ENCODE measurements at places on chromosomes 2 and 18.

DNA sequence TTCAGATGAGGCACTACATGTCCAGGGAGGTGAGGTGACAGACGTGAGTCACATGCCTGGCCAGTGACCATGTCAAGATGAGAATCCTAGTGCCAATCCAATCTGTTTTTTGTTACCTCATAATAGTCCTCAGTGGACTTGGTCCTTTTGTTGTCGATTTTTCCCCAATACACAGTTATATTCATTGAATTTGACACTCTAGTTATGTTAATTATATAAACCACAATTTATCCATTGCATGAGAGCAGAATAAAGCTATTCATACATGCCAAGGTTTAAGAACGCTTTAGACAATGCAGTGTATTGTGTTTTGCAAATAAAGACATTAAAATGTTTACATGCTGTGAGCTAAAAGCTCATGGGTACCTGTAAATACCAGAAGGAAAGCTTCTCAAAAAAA lies 21.6 kb upstream of the TMEFF2 start:
- no peak for DNase-seq

DNA sequence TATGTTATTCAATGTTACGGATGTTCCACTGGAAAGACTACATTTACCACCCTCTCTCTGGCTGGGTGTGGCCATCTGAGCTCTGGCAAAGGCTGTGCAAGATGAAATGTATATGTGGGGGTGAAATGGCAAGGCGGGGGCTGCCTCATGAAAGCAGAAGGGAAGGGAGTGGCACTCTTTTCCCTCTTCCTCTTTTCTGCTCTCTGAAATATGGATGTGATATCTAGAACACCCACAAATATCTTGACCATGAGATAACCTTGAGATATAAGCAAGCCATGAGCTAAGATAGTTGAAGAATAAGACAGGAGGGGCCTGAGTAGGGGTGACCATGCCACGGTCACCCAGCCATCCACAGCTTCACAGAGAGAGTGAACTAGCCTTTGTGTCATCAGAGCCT lies 367.8 kb upstream of the ID2 start:
- DNase-seq: no peak

- no peak for DNase-seq
These were observed 42.9 kb upstream of the REL start for GRCh38 chr2:60838481-60838880.

DNA sequence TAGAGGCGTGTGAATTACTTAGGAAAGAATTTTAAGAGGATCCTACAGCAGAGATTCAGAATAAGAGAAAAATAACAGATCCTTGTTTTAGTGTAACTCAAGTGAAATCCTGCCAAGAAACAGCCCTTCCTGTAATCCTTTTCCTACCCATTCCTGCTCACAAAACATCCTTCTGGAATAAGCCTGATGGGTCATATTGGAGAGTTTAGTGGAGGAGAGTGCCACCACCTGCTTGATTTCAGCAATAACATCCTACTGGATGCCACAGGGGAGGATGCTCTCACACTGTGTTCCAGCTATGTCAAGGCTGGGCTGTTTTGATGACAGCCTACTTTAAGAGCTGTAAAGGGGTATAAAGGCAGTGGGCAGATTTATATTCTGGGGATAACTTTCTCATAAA lies 54.8 kb upstream of the CCDC178 start:
- no peak for DNase-seq

- DNase-seq: no peak
These were observed 88.0 kb downstream of the TEX51 start for GRCh38 chr2:126986631-126987187.

DNA sequence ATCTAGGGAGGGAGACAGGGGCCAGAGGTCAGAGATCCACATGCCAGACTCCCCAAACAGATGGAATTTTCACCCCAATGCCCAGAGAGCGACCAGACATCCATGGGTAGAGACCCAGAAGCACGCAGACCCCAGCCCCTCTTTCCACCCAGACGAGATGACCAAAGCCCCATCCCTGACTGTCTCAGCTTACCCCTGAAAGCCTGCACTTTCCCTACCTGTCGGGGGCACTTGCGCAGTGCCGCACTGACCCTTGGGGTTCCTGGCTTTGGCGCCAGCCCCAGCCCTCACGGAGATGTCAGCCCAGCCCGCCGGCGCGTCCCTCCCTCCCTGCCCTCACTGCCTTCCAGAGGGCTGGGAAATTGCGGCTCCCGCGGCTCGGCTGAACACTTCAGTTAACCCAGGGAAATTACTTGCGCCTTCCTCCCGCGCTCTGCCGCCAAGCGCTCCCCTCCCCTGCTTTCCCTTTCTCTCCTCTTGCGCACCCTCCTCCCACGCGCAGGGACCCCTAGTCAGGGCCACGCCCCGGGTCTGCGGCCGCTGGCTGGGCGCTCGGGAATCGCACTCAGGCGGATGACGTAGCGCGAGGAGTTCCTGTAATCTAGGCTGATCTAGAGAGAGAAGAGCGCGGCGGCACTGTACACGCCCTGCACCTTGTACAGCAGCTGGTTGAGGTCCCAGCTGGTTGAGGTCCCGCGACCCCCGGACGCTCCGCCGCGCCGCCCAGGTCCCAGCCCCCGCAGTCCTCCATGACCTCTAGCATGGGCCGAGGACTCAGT lies 12.0 kb downstream of the ALPG start:
- DNase-seq: no peak

DNA sequence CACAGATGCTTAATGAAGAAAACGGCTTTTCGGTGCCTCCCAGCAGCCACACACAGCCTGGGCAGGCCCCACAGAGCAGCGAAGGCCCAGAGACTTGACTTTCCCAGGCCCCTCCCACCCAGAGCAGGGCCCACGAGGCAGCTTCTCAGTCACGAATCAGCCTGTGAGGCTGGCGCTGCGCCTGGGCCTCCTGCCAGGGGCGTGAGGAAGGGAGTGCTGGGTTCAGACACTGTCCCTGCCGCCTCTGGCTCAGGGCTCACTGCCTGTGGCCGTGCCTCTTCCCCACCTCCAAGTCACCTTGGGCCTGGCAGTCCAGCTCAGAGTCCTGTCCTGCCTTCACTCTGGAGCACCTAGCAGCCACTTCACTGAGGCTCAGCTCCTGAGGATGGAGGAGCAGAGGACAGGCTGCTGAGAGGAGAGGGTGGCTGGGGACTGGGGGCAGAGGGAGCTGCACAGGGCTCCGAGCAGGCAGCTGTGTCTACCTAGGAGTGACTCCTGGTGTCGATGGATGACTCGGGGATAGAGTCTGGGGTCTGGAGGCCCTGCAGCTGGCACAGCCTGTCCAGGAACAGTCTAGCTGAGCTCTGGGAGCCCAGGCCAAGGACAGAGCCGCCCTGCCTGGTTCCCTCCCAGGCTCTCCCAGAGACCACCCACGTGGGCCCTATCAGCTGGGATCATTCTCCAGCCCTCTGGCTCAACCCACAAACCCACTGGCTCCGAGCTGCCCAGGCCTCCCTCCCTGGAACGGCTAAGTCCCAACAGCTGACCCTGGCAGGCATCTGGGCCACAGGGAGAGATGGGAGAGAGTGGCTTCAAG lies 36.4 kb upstream of the FOSL2 start:
- DNase-seq: no peak

DNA sequence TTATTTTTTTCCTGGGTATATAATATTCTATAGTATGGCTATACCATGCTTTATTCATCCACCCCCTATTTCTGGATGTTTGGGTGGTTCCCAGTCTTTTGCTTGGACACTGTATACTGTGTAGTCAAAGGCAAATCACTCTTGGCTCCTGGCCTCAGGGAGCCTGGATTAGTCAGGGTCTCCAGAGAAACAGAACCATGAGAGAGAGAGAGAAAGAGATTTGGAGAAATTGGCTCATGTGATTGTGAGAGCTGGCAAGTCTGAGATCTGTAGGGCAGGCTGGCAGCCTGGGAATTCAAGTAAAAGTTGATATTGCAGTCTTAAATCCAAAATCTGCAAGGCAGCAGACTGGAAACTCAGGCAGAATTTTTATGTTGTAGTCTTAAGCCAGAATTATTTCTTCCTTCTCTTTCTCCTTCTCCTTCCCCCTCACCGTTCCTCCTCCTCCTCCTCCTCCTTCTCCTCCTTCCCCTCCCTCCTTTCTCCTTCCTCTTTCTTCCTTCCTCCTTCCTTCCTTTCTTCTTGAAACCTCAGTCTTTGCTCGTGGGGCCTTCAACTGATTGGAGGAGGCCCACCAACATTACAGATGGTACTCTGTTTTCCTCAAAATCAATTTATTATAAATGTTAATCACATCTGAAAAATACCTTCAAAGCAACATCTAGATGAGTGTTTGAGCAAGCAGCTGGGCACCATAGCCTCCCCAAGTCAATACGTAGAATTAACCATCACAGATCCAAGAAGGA lies 33.0 kb downstream of the CTIF start:
- DNase-seq: no peak

DNA sequence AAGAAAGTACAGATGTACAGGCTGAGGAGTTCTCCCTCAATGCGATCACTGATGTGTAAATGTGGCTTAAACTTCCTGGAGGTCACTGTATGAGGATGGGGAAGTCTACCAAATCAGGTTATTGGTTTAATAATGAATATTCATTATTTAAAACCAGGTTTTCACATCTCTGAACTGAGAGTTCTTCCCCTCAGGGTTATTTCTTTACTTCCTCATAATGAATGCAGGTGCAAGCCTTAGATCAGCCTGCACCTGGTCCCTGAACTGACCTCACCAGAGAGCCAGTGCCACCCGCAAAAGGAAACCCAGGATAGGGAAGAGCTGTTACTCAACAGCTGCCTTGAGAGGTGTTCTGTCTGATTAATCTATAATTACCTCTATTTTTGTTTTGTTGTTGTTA lies 369.0 kb downstream of the EPHA4 start:
- DNase-seq: no peak

- no peak for DNase-seq
These were observed 51.4 kb downstream of the TTC32 start for GRCh38 chr2:19850056-19851050.

- no peak for DNase-seq
These were observed 6.6 kb downstream of the OTOF start for GRCh38 chr2:26471289-26471688.

- DNase-seq: no peak
These were observed 24.6 kb downstream of the CROCC2 start for GRCh38 chr2:240930631-240931318.

GRCh38 chr2:46375566-46376125 lies 78.4 kb downstream of the EPAS1 start:
- DNase-seq: no peak

GRCh38 chr2:122863532-122863931 lies 1108.1 kb downstream of the TSN start:
- no peak for DNase-seq

DNA sequence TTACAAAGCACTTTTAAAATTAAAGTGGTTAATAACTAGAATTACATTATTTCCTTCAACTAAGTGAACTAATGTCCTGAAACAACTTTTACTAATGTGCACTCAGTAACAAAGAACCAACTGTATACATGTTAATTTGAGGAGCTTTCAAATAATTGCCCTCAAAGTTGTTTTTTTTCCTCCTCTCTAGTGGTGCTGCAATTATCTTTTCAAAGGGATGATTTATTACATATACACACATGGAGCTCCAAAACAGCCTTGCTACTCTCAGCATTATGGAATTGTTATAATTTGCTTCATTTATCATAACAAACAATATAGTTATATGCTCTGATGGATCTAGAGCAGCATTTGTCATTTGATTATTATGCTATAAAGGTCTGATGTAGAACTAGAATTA lies 246.3 kb upstream of the RASGRP3 start:
- DNase-seq: no peak

DNA sequence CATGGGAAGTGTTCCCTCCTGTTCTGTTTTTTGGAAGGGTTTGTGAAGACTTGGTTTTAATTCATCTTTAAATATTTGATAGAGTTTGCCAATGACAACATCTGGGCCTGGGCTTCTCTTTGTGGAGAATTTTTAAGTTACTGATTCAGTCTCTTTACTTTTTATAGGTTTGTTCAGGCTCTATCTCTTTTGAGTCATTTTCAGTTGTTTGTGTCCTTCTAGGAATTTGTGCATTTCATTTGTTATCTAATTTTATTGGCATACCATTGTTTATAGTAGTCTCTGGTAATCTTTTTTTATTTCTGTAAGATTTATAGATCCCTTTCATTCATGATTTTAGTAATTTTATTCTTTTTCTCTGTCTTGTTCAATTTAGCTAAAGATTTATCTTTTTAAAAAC lies 14.6 kb downstream of the SCLY start:
- DNase-seq: no peak

DNA sequence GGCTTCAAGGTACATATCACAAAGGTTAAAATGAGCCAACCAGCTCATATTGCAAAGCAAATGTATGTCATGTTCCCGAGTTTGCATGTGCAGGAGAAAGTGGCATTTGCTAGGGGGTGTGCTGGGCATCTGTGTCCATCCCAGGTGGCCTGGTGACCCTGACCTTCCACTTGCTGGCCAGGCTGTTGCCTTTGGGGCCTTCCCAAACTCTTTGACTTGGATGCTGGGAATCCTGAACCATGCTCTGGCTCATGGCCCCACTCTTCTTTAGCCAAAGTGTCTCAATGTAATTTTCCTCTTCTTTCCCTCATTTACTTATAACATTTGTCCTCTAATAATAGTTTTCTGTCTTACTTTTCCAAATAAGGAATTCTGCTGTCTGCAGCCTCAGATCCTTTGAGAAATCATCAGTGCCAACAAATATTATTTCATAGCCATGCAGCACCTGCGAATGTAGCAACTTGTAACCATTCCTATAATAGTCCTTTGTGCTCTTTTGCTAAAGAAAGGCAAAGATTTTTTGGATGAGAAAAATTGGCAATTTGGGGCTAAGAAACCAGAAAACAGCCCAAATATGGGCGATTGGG lies 64.2 kb downstream of the MTCL1 start:
- no peak for DNase-seq

GRCh38 chr2:36193680-36194079 lies 161.9 kb upstream of the CRIM1 start:
- no peak for DNase-seq

DNA sequence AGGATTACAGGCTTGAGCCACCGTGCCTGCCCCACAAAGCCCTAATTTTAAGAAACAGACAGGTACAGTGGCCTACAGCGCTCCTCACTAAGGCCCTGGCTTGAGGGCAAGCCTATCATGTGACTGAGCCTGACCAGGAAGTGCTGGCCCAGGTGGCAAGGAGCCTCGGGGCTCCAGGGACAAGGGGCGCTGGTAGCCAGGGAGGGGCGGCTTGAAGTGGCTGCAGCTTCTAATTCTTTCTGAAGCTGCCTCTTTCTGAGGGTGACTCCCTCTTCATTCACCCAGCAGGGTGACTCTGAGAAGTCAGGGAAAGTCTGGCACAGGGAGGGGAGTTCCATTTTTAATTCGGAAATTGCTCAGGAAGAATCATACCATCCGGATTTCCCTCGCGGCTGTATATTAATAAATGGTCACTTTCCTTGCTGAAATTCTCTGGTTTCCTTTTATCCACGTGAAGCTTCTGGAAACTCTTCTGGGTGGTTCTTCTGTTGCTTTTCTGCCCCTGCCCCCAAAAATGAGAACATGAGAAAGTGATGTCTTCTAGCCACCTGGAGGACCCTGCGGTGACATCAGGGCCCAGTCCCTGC lies 115.7 kb downstream of the FAM210A start:
- DNase-seq: no peak

DNA sequence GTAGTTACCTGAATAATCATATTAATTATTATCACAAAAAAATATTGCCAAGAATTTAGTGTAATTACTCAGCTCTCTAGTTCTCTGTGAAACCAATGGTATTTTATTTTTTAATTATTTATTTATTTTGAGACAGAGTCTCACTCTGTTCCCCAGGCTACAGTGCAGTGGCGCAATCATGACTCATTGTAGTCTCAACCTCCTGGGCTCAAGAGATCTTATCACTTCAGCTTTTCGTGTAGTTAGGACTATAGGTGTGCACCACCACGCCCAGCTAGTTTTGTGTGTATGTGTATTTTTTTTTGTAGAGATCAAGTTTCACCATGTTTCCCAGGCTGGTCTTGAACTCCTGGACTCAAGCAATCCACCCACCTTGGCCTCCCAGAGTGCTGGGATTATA lies 440.4 kb upstream of the CDH20 start:
- DNase-seq: no peak

Data from activated T-cell treated with anti-CD3 and anti-CD28 coated beads for 1 hour (primary cell).